Sigmoid colon (tissue), 7 donors: ENCODE measurements at places on chromosomes 12 and 14.
A peak's percentile ranks its signal among the peaks of the same experiment; 100 is the strongest.

GRCh38 chr14:96100161-96101064 is 61.3 kb downstream of the C14orf132 start:
- DNase-seq: peak; percentile 87

DNA sequence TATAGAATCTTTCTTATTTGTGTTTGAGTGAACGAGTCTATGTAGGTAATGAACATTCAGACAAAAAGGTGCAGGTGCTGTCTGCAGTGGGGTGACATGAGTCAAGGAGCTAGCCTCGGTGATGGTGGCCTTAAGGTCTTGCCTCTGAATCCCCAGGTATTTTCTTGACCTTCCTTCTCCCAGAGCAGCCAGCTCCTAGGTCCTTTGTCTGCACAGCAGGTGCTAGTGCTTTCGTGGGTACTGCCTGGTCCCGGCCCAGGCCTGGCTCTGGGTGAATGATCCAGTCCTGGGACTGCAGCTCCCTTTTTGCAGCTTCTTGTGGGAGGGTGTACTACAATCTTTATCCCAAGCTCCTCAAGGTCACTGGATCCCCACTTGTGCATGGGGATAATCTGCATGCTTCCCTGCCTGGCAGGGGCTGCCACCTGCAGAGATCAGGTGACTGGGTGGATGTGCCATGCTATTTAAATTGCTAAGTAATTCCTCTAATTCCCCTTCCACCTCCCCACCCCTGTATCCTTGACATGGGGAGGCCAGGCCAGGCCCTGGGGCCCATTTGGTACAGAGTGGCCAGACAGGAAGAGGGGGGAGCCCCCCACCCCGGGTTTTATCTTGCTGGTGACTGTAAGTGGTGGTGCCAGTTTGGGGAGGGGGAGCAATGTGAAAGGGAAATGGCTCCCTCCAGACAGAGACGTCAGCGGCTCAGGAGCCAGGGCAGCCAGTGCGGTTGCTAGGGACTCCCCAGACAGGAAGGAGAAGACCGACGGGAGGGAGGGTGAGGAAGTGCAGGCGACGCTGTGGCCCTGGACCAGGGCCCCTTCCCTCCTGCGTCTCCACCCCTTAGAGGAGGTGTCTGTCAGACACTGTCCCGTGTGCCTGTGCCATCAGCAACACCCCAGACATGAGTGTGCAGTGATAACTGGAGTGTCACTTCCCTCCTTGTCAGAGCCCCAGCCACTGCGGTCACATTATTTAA is 6.7 kb downstream of the VASH1 start:
- DNase-seq: no peak

GRCh38 chr14:23245282-23245681 is 7.5 kb downstream of the RNF212B start:
- DNase-seq: no peak

GRCh38 chr12:81644503-81644902 is 114.6 kb downstream of the PPFIA2 start:
- DNase-seq: no peak

DNA sequence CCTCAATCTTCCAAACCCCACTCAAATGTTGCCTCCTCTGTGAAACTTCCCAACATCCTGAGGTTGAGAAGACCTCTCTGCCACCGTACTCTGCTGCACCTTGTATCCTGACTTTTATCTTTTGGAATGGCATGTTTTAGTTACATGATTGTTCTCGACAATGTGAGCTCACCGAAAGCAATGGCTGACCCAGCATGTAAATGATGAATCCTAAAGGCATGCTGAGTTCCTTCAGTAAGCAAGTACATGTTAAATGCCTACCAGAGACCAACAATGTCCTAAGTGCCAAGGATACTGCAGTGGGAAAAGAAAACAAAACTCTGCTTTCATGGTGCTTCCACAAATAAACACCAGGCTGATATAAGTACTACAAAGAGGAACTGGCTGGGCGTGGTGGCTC is 13.7 kb downstream of the PPP1R13B start:
- DNase-seq: no peak

DNA sequence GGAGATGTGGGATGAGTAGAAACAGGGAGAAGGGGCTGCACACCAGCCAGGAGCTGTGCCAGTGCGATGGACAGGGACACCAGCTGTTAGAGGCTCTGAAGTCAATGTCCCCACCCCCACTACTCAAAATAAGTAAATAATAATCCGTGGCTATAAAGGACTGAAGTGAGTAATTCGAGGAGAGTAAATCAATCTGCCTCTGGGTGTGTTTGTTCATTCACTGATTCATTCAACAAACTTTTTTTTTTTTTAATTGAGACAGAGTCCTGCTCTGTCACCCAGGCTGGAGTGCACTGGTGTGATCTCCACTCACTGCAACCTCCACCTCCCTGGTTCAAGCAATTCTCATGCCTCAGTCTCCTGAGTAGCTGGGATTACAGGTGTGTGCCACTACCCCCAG is 363.6 kb downstream of the TMEM132D start:
- no peak for DNase-seq

DNA sequence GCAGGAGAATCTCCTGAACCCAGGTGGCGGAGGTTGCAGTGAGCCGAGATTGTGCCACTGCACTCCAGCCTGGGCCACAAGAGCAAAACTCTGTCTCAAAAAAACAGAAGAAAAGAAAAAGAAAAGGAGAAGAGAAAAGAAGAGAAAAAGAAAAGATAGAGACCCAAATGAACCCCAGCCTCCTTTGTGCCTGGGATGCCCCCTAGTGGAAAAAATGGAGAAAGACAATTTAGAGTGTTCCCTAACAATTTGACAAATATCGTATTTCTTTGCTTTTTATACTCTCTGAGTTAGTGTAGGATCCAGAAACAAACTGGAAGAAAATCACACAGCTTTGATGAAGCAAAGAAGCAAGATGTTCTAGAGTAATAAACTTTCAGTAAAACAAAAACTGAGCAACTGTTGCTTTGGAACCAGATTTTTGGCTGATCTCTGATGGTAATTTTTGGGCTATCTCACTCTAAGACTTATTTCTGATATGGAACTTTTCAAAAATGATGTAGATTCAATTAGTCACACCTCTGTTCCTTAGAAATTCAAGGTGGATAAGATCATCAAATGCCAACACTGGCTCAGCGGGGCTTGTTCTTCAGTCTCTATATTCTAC is 18.6 kb upstream of the PRKAB1 start:
- no peak for DNase-seq

- DNase-seq: no peak
These were observed 144.5 kb downstream of the PHETA1 start for GRCh38 chr12:111224186-111225066.

- peak; percentile 85 for DNase-seq
These were observed 446 bp downstream of the PPP1R12A start for GRCh38 chr12:79934281-79935020.

- no peak for DNase-seq
These were observed 42.8 kb upstream of the TRAF3 start for GRCh38 chr14:102734436-102734835.

- no peak for DNase-seq
These were observed 12.0 kb downstream of the KIF26A start for GRCh38 chr14:104150136-104151025.

DNA sequence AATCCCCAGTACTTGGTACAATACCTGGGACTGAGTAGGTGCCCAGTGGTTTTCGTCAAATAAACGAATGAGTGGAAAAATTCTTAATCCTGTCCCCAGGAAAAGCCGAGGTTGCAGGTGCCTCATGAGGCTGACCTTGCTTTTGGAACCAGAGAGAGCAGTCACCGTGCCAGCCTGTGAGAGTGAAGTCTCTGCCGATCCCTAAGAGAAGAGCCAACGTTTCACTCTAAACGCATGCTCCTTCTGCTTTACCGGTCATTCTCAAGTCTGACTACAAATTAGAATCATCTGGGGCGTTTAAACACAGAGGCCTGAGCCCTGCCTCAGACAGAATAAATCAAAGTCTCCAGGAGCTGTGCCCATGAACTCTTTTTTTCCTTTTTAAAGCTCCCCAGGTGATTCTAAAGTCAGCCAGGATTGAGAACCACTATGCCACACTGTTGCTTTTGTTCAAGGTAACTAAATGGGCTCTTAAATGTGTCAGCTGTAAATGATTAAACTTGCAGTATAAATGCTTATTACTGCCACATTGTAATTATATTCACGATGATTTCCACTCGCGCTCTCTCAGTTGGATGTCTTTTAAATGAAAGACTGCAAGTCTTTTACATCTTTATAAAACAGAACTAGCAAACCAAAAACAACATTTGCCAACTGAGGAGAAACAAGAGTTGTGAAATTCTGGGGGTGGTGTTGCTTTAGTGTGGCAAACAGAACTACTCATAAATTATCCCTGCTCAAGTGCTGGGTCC is 26.9 kb downstream of the TCP11L2 start:
- DNase-seq: no peak

DNA sequence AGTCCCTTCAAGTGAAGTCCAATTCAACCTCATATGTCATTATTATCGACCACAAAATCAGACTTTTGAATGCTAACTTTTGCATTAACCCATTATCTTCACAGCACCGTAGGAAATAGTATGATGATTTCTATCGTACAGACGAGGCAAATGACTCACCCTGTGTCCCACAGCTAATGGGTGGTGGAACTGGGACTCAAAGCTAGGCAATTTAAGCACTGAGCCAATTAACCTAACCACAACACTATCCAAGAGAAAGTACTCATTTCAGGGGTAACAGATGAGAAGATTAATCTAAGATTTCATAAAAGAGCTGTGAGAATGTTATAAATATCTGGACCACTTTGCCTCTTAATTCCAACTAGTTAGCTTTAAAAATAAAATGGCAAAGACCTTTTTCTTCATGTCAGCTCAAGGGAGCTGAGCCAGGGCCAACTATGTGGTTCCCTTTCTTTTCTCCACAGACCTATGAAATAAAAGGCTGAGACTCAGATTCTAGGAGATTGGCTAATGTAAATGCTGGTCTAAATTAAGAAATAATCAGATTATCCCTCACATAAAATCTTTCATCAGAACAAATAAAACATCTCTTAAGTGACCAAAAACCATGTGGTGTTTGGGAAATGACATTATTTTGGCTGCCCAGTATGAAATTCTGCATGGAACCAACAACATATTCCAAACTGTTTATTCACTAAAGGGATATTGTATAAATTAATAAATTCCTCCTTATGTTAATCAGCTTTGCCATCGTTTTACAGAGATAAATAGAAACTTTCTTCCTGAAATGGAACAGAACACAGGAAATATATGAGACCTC is 4.9 kb downstream of the PTGER2 start:
- DNase-seq: no peak

DNA sequence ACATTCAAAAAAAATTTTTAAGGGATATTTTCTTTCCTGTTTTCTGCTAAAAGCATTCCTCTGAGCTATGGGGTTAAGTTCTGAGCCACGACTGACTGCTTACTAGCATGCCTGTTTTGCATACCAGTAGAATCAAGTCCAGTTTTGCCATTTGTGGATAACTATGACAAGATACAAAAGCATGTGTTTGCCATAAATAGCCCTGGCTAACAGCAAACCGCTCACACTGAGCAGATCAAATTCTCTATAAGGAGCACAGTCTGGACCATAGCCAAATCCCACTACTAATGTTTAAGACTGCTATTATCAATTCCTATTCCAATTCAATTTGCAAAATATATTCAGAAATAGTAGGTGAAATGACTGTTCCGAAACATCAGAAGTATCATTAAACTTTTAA is 3.2 kb downstream of the CFL2 start:
- DNase-seq: no peak

DNA sequence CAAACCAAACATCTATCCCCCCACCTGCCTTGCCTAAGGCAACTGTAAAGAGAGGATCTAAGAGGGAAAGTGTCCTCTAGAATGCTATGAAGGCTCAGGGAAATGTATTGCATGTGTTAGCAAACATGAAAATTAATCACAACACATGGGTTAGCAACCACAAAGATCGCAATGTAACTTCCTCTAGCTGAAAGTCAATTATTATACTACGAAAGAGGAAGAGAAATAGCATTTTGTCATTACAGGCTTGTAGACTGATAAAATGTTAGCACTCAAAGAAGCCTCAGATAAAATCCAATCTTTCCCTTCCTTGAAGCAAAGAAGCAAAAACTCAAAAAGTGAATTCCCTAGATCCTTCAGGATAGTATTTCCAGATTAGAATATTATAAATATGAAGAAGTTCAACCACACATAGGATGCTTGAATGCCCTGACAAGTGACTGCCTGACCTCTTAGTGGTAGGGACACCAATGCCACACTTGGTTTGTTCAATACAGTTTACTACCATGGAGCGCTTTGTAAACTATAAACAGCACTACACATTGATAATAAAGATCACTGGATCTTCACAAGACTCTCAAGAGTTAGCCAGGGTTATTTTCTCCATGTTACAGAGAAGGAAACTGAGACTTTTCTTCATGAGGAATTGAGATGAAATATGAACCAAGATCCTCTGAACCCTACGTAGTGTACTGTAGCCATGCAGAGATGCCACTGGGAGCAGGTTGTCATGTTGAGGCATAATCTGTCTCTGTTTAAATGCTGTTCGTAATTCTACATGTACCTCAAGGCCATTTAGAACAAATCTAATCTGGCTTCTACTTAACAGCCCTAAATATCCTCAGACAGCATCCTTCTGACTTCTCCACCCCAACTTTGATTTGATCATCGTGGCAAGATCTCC is 100.7 kb downstream of the ITPR2 start:
- no peak for DNase-seq

- no peak for DNase-seq
These were observed 41.3 kb upstream of the C12orf71 start for GRCh38 chr12:27123642-27124041.

DNA sequence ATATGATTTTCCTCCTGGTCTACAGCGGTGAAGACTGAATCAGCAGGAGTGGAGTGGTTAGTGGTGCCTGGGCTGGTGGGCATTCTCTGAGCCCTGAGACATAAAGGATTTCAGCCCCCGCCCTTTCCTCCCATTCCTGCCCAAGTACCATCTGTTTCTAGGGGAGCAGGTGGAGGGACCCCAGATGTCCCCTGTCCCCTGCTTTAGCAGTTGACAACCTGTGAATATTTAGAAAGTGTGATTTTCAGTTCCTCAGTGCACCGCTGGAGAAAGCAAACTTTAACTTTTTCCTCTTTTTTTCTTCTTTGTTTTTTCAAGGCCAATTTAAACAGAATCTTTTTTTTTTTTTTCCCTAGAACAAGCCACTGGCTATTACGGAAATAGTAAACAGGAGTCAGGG is 163.8 kb upstream of the MYL2 start:
- DNase-seq: no peak
